ENCODE measurements at places on chromosomes 3 and 15.

DNA sequence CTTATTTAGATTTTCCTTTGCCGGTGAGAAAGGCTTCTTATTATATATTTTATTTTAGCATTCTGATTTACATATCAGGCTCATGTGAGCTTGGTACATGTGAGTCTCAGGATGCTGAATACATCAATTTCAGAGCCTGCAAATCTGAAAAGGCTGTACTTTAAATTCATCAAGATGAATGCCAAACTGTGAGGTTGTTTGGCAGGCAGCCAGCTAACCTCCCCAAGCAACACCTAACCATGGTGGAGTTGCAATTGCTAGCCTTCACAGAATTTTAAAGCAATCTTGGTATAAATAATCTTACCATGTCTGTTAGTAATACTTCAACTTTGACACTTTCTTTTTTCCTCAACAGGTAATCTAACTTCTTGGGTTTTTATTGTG is 252.5 kb downstream of the CDIN1 start:
- no peak for DNase-seq

- DNase-seq: no peak
Observed at GRCh38 chr15:70856177-70856883, 2.4 kb upstream of the LARP6 start.

DNA sequence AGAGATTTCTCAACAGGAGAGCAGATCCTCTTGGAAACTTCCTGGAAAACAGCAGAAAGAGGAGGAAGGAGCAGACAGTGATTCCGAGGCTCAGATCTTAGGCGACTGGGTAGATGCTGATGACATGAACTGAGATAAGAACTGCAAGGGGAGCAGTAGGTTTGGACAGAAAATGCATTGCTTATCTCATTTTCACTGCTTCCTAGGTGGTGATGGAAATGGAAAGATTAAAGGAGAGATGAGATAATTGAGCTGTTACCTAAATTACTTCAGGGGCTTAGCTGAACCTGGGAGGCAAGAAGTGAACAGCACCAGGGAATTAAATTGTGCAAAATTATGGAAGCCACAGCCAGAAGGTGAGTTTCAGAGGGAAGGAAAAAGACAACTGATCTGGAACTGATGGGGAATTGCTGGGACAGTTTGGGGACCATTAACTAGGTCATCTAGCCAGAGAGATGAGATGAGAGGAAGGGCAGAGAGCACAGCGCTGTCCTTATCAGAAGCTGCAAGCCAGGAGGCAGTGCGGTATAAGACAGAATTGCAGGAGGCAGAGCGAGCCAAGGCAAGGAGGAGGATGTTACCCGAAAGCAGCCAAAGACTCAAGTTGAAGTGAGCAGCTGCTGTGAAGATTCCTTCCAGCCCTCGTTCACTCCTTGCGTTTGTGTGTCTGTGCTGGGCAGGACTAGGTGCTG is 140.4 kb downstream of the SRGAP3 start:
- no peak for DNase-seq

GRCh38 chr3:140288595-140288994 is 353.6 kb downstream of the CLSTN2 start:
- DNase-seq: no peak

- DNase-seq: no peak
Observed at GRCh38 chr3:188036375-188037194, 117.4 kb upstream of the LPP start.

Measured in stimulated activated CD8-positive, alpha-beta memory T cell treated with anti-CD3 and anti-CD28 coated beads, Interleukin-7, amount 100 ng/mL, for 1 hour (primary cell).